Subcutaneous preadipocyte (primary cell): ENCODE measurements at places on chromosomes 3 and 15. TPM values are rescaled to one million over a fixed set of nuclear protein-coding genes. Genes with fewer than 3 reads are reported as not detected.

HYAL1 gene
- total RNA-seq: 2.7 and 3.7 TPM in 2 replicates

ACP3 gene
- 7.3 and 47.5 TPM in 2 replicates for total RNA-seq

MESP1 gene
- total RNA-seq: 0.20 TPM in 1 of 2 replicates, not detected in the other

TNIK gene
- total RNA-seq: 1.5 and 4.7 TPM in 2 replicates

CHL1 gene
- total RNA-seq: 0.20 and 15.1 TPM in 2 replicates

EXD1 gene
- not detected in 2 replicates for total RNA-seq

UTS2B gene
- 0.59 and 0.73 TPM in 2 replicates for total RNA-seq

ANKDD1A gene
- total RNA-seq: 6.1 and 7.0 TPM in 2 replicates

ANKUB1 gene
- total RNA-seq: not detected in 2 replicates

TGM5 gene
- total RNA-seq: not detected in 2 replicates

MKRN3 gene
- total RNA-seq: 2.3 TPM in 1 of 2 replicates, not detected in the other

KLHL18 gene
- total RNA-seq: 18.0 and 21.9 TPM in 2 replicates

MAN2A2 gene
- 6.2 and 11.3 TPM in 2 replicates for total RNA-seq

NMNAT3 gene
- 0.39 and 1.1 TPM in 2 replicates for total RNA-seq

AADACL2 gene
- not detected in 2 replicates for total RNA-seq

NR1I2 gene
- total RNA-seq: 0.20 TPM in 1 of 2 replicates, not detected in the other

PRR20G gene
- not detected in 2 replicates for total RNA-seq

IL5RA gene
- total RNA-seq: not detected in 2 replicates

LRRN1 gene
- total RNA-seq: not detected in 2 replicates

P2RY14 gene
- total RNA-seq: not detected in 2 replicates

CMC1 gene
- total RNA-seq: 4.0 and 6.1 TPM in 2 replicates

SLC9C1 gene
- total RNA-seq: under 0.01 TPM in 1 of 2 replicates, not detected in the other

SEMA3B gene
- 0.59 and 0.73 TPM in 2 replicates for total RNA-seq

ZNF80 gene
- total RNA-seq: not detected in 2 replicates

GPR62 gene
- 0.20 TPM in 1 of 2 replicates, not detected in the other for total RNA-seq

CALML4 gene
- 1.8 and 3.9 TPM in 2 replicates for total RNA-seq

ALS2CL gene
- 0.37 and 0.59 TPM in 2 replicates for total RNA-seq

GOLGA6B gene
- not detected in 2 replicates for total RNA-seq

NUP210 gene
- total RNA-seq: not detected in 2 replicates

U2SURP gene
- 67.6 and 99.5 TPM in 2 replicates for total RNA-seq

TP63 gene
- total RNA-seq: under 0.01 TPM in 2 replicates

XCR1 gene
- not detected in 2 replicates for total RNA-seq

POC1A gene
- total RNA-seq: 9.9 and 11.9 TPM in 2 replicates

LRRC31 gene
- total RNA-seq: not detected in 2 replicates

CKMT1B gene
- not detected in 2 replicates for total RNA-seq

ASB14 gene
- total RNA-seq: not detected in 2 replicates

RASGRP1 gene
- total RNA-seq: not detected in 2 replicates

HRG gene
- not detected in 2 replicates for total RNA-seq

APBA2 gene
- total RNA-seq: 2.3 and 2.9 TPM in 2 replicates

WWTR1 gene
- 74.6 and 117 TPM in 2 replicates for total RNA-seq

STRIT1 gene
- not detected in 2 replicates for total RNA-seq

CPB1 gene
- total RNA-seq: 0.37 TPM in 1 of 2 replicates, not detected in the other

GATM gene
- total RNA-seq: 0.73 and 0.98 TPM in 2 replicates

ELL3 gene
- 0.37 and 0.78 TPM in 2 replicates for total RNA-seq

MNS1 gene
- total RNA-seq: 2.6 and 3.5 TPM in 2 replicates

MEIS2 gene
- 29.8 and 43.6 TPM in 2 replicates for total RNA-seq

NLGN1 gene
- total RNA-seq: 2.9 and 3.7 TPM in 2 replicates

MANF gene
- 79.0 and 92.9 TPM in 2 replicates for total RNA-seq

RTP3 gene
- not detected in 2 replicates for total RNA-seq

CEMIP gene
- 1.4 and 8.5 TPM in 2 replicates for total RNA-seq

SATB1 gene
- 8.4 and 8.5 TPM in 2 replicates for total RNA-seq

FEZF2 gene
- total RNA-seq: not detected in 2 replicates

TRH gene
- total RNA-seq: not detected in 2 replicates

SPTSSB gene
- total RNA-seq: 0.20 and 0.37 TPM in 2 replicates

IGSF10 gene
- total RNA-seq: under 0.01 TPM in 2 replicates

SCN11A gene
- under 0.01 TPM in 1 of 2 replicates, not detected in the other for total RNA-seq

CHRFAM7A gene
- 0.20 TPM in 1 of 2 replicates, not detected in the other for total RNA-seq

NFKBIZ gene
- 14.9 and 18.4 TPM in 2 replicates for total RNA-seq
